HS-5 (cell line): ENCODE measurements at places on chromosomes 11 and 22.

DNA sequence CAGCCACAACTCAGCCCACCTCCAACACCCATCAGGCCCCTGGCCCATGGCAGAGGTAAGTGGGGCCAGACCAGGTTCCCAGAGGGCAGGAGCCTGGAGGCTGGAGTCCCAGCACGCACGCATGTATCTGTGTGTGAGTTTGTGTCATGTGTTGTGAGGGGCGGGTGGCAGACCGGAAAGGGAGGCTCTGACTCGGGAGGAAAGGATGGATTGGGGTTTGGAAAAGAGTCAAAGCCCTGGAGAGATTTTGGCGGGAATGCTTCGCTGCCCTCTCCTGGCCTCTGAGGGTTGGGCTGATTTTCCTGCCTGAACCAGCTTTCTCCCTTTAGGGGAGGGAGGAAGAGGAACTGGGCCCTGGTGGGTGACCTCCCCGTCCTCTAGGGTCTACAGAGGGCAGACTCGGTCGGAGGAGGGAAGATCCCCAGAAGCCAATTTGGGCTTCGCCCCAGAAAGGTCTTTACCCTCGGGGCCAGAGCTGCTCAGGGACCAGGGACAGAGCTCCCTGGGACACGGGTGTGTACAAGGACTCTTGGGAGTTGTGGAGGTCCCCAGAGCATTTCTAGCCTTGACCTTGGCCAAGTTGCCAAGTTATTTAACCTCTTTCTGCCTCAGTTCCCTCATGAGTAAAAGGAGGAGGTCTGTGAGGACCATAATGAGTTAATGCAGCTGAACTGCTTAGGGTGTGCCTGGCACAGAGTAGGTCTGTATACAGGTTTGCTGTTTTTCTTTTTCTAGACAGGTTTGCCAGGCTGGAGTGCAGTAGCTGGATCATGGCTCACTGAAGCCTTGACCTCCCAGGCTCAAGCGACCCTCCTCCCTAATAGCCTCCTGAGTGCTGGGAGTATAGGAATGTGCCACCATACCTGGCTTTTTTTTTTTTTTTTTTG is 6.9 kb downstream of the C11orf68 start:
- DNase-seq, result peak; percentile 97

DNA sequence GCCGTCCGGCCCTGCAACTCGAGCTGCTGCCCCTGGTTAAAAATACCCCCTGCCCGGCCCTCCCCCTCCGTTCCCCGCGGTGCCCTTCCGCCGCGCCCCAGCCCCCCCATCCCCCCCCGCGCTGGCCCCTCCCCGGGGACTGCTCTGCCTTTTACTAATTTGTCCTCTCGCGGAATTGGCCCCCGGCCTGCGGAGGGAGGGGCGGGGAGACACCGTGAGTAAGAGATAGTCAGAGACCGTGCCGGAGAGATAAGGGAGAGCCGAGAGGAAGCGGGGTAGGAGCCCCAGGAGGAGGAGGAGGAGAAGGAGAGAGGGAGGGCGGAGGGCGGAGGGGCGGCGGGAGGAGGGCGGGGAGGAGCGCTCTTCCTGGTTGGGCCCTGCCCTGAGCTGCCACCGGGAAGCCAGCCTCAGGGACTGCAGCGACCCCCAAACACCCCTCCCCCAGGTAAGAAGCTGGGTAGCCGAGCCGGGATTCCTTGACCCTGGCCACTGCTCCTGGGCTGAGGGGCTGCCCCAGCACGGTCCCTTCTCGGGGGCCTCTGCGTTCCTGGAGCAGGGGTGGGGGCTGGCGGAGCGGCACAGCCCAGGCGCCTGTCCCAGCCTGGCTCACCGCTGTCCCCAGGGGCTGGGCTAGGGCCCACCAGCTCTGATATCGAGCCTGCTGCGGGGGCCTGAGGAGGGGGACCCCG is at the start of gene CAPN1:
CAPN1 (plus strand) TSS at position 360 of the 689 bp plus-strand sequence. CDS start 774 bp downstream, outside the sequence.
- peak; percentile 67 for DNase-seq

- no peak for DNase-seq
Measured at GRCh38 chr11:110850846-110851245, 138.6 kb upstream of the ARHGAP20 start.

- no peak for DNase-seq
Measured at GRCh38 chr11:17414992-17415391, 26.5 kb upstream of the KCNJ11 start.

- no peak for DNase-seq
Measured at GRCh38 chr11:102313238-102313940, 3.9 kb upstream of the BIRC3 start.

- DNase-seq, result no peak
Measured at GRCh38 chr11:34567733-34568132, 53.2 kb upstream of the EHF start.

DNA sequence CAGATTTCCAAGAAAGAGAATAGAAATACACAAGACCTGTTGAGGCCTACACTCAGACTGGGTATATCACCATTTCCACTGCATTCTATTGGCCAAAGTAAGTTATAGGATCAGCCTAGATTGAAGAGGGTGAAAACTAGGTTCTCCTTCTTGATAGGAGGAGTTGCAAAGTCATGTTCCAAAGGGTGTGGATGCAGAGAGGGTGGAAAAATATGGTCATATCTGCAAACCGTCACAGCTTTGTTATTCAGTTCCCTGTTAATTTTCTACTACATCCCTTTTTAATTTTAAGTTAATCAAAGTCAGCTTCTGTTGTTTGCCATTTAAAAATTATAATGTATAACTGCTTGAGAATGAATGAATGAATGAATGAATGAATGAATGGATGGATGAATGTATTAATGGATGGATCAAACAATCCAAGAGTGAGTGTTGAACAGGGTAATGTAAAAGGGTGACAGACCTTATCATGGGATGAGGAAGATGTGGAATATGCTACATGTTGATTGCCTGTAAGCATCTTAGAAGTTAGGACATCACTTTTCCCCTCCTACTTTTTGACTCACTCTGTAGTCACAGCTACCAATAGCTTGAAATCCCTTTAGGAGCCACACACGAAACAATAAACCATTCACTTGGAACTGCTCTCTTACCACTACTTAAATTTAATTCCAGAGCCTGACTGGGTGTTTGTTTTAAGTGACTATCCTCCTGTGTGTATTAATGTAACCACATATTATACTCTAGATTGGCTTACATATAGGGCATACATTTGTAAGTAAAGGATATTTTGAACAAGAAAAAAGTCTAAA is 121.5 kb downstream of the CCDC34 start:
- DNase-seq, result peak; percentile 75

- no peak for DNase-seq
Measured at GRCh38 chr22:32533265-32534111, 58.9 kb downstream of the FBXO7 start.
